ENCODE measurements at places on chromosomes 16 and 17. TPM values are rescaled to one million over a fixed set of nuclear protein-coding genes. Genes with fewer than 3 reads are reported as not detected.

Gene CNTROB
- polyA plus RNA-seq, result 20.5 TPM

Gene GUCY2D
- 0.42 TPM for polyA plus RNA-seq

GRCh38 chr17:38918129-38918913 is 7.1 kb upstream of the LASP1NB start:
- H3K27ac ChIP-seq, result no peak overlapping the region
- no peak for DNase-seq
- no peaks in the 10 kb centered on the region for H3K4me1 ChIP-seq
- H3K4me3 ChIP-seq, result no peak overlapping the region
- no peaks in the 10 kb centered on the region for H3K27me3 ChIP-seq

GRCh38 chr17:35900280-35900679 is 20.1 kb upstream of the CCL5 start:
- H3K27ac ChIP-seq, result peak overlapping the region; percentile 34
- H3K36me3 ChIP-seq, result no peaks in the 10 kb centered on the region
- peaks cover 32% of the 10 kb centered on the region for H3K4me1 ChIP-seq

GRCh38 chr17:33284022-33284421 is 9.1 kb downstream of the ASIC2 start:
- H3K4me3 ChIP-seq, result no peak overlapping the region
- no peaks in the 10 kb centered on the region for H3K27me3 ChIP-seq
- peaks cover 39% of the 10 kb centered on the region for H3K4me1 ChIP-seq
- peak overlapping the region; percentile 49 for H3K27ac ChIP-seq
- DNase-seq, result peak; percentile 35
- no peaks in the 10 kb centered on the region for H3K36me3 ChIP-seq

Gene COPZ2
- polyA plus RNA-seq, result 18.0 TPM

DNA sequence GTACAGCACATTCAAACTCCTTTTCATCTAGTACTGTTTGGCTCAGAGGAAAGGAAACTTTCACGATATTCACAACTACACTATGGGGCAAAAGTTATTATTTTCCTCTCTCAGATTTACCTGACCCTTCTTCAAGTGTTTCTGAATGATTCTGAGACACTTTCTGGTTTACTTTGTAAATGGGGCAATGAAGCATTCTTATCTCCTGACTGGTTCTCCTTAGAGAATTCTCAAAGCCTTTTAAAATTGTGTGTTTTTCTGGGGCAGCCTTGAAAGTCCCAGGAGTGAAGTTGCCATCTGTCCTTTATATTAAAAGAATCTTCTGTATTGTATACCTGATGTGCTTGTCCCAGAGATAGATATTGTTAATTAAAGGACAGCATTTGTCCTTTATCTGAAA is 264.9 kb downstream of the FTO start:
- H3K36me3 ChIP-seq, result no peaks in the 10 kb centered on the region
- H3K4me1 ChIP-seq, result peaks cover 5% of the 10 kb centered on the region
- DNase-seq, result no peak
- H3K27ac ChIP-seq, result no peak overlapping the region
- H3K27me3 ChIP-seq, result no peaks in the 10 kb centered on the region
